ENCODE measurements at places on chromosomes 12 and 14.

- DNase-seq: no peak
These were observed 84.3 kb downstream of the EGLN3 start for GRCh38 chr14:33866425-33867088.

DNA sequence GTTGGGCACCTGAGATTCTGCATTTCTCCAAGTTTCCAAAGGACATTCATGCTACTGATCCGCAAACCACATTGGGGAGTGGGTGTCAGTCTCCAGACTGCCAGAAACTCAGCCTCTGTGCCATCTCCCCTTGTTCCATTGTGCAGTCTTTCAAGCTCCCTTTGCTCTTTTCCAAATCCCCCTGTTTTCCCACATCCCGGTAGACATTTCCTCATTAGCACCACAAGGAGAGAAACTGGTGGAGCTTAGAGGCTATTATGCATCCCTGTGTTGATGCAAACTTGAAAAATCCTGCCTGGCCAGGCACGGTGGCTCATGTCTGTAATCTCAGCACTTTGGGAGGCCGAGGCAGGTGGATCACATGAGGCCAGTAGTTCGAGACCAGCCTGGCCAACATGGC is 10.7 kb downstream of the CCDC63 start:
- no peak for DNase-seq

DNA sequence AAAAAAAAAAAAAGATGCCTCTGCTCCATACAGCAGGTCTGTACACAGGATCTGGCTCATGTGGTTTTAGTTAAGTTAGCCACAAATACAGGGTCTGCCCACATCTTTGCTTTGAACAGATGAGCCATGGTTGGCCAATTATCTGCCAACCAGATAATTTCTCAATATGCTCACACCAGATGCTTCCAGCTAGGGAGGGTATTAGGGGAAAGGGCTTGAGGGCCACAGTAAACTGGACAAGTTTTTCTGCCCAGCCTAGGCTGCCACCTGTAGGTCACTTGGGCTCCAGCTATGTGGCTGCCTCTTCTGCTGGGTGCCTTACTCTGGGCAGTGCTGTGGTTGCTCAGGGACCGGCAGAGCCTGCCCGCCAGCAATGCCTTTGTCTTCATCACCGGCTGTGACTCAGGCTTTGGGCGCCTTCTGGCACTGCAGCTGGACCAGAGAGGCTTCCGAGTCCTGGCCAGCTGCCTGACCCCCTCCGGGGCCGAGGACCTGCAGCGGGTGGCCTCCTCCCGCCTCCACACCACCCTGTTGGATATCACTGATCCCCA is 776 bp downstream of the RDH5 start:
- DNase-seq: no peak

DNA sequence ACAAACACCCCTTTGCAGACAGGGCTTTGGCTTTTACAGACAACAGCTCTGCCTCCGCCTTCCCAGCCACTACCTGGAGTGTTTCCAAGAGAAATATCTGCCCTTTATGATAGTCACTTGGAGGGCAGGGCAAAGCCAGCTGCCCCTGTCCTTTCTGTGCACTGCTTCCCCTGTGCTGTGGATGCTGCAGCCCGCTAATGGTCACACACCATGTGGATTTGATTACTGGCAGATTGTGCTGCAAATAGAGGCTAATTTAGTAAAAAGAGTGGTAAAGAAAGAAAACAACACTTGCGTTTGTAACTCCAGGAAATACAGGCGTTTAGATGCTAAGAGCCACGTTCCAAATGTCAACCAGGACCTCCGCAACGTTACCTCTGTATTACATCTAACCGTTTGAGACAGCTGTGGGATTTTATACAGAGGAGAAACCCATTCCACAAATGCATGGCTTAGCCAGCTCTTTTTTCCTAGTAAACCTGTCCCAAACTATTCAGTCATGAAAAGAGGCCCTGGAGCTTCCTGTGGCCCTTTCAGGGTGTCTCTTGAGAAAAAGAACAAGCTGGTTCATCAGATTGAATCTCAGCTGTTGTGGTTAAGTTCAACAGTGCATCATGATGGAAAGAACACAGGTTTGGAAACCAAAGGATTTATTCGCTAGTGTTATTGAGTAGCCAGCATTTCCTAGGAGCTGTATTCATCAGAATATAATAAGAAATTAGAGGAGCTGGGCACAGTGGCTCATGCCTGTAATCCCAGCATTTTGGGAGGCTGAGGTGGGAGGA is 30.1 kb upstream of the PWP1 start:
- DNase-seq: no peak

GRCh38 chr14:102645746-102646440 is 53.4 kb downstream of the RCOR1 start:
- DNase-seq: no peak

GRCh38 chr14:74965486-74966153 is 10.2 kb upstream of the PGF start:
- no peak for DNase-seq

DNA sequence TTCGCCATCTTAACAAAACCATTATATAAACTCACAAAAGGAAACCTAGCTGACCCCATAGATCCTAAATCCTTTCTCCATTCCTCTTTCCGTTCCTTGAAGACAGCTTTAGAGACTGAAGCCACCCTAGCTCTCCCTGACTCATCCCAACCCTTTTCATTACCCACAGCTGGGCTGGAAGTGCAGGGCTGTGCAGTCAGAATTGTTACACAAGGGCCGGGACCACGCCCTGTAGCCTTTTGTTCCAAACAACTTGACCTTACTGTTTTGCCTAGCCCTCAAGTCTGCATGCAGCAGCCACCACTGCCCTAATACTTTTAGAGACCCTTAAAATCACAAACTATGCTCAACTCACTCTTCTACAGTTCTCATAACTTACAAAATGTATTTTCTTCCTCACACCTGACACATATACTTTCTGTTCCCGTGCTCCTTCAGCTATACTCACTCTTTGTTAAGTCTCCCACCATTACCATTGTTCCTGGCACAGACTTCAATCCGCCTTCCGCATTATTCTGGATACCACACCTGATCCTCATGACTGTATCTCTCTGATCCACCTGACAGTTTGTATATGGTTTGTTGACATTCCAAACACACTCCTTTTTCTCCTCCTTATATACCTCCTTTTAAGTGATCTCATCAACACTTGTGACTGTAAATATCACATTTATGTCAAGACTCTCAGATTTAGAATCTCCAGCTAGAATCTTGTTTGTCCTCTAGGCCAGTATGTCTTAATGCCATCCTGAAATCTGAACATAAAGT is 208.7 kb downstream of the KITLG start:
- DNase-seq: no peak

DNA sequence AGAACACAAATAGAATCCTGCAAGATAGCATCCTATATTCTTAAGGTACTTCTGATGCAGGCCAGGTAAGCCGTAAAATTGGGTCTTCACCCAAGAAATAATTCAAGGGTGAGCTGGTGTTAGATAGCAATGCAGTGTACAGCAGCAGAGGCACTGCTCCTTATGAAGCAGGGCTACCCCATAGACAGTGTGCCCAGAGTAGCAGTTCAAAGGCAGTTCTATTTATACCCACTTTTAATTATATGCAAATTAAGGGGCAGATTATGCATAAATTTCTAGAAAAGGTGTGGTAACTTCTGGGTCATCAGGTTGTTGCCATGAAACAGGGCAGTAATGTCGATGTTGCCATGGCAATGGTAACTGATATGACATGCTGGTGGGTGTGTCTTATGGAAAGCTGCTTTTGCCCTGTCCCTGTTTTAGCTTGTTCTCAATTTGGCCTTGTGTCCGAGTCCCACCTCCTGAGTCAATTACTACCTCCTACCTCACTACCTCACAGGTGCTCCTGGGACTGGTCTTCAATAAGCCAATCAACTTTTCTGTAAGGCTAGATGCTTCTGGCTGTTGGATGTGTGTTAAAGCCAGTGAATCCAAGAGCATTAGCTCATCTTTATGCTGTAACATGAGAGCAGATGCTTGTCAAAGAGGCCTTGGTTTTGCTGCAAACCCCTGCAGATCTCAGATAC is 61.0 kb downstream of the PPM1A start:
- no peak for DNase-seq

- no peak for DNase-seq
These were observed 32.1 kb upstream of the FRMD6 start for GRCh38 chr14:51619561-51619960.

DNA sequence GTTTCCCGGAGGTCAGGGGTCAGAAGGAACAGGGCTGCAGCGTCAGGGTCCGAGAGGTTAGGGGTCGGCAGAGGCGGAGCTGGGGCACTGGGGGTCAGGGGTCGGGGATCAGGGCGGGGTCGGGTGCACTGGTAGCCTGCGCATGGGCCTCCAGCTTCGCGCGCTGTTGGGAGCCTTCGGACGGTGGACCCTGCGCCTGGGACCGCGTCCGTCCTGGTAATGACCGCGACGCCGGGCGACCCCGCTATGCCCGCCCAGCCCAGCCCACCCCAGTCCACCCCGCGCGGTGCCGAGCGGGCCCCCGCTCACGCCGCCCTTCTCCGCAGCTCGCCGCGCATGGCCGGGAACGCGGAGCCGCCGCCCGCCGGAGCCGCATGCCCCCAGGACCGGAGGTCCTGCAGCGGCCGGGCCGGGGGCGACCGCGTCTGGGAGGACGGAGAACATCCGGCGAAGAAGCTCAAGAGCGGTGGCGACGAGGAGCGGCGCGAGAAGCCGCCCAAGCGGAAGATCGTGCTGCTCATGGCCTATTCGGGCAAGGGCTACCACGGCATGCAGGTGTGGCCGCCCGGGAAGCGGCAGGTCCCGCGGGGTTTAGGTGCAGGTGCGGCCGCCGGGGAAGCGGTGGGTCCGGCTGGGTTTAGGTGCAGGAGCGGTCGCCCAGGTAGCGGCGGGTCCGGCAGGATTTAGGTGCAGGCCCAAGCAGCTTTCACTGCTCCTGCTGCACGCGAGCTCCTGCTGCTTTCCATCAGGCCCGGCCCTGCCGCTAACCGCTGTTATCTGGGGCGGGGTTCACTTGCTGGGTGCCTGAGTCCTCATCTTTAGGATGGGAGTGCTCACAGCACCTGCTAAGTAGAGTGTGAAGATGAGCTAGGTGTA is 743 bp downstream of the PUS1 start:
- DNase-seq: peak; percentile 34

- DNase-seq: no peak
These were observed 75.7 kb downstream of the HSD17B6 start for GRCh38 chr12:56838621-56839488.

GRCh38 chr12:92539110-92539749 is 163.6 kb upstream of the PLEKHG7 start:
- DNase-seq: no peak

DNA sequence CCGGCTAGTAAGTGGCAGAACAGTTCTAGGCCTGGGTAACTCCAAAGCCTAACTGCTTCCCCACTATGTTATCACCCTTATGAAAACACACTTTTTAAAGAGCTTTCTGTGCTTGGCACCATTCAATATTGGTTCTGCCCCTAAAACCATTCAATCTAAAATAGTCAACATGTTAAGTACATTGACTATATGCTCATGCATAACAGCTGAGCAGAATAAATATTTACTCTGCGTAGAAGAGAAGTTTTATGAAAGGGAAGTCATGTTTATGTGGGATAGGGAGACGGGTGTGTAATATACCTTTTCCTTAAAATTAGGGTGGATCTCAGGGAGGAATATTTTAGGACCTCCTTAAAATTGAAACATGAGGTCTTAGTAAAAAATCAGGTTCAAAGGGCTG is 80.5 kb downstream of the SAMD4A start:
- no peak for DNase-seq

DNA sequence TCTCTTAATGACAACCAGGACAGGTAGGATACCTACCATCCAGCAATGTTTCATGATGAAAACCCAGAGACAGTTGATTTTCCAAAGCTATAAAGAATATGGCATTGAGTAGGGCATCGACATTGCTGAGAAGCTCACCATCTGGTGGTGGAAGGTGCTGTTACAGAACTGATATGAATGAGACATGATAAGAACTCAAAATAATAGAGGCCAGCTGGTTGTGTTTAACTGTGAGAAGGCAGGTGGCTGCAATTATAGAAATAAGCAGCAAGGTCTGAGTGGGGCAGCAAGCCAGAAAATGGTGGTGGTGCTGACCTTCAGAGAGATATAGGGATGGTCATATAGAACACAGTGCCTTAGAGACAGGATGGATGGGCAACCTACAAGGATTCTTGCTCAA is 449.7 kb downstream of the BTG1 start:
- DNase-seq: no peak

- no peak for DNase-seq
These were observed 158.5 kb downstream of the ZFP36L1 start for GRCh38 chr14:68634332-68634731.

DNA sequence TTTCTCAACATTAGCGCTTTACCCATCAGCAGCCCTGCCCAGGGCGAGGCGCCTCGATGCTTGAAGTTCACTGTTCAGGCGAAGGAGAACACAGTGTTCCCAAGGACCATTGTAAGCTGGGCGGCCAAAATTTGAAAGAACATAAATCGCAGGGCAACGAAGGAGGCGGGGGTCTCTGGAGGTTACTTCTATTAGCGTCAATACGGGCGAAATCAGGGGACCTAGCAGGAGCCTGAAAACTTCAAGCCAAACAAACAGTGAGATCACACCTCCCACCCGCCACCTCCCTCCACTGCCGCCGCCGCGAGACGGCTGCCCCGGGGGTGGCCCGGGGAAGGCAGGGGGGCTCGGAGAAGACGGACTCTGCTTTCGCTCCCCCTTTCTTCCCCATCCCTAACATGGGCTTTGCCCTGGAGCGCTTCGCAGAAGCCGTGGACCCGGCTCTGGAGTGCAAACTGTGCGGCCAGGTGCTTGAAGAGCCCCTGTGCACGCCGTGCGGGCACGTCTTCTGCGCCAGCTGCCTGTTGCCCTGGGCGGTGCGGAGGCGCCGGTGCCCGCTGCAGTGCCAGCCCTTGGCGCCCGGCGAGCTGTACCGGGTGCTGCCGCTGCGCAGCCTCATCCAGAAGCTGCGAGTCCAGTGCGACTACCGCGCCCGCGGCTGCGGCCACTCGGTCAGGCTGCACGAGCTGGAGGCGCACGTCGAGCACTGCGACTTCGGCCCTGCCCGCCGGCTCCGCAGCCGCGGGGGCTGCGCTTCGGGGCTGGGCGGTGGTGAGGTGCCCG is at the start of gene PDZRN4:
TSS of gene PDZRN4 (plus strand) at position 263 of the 783 bp plus-strand sequence.
- no peak for DNase-seq

- peak; percentile 7 for DNase-seq
These were observed 490 bp downstream of the SOS2 start for GRCh38 chr14:50230701-50231474.

DNA sequence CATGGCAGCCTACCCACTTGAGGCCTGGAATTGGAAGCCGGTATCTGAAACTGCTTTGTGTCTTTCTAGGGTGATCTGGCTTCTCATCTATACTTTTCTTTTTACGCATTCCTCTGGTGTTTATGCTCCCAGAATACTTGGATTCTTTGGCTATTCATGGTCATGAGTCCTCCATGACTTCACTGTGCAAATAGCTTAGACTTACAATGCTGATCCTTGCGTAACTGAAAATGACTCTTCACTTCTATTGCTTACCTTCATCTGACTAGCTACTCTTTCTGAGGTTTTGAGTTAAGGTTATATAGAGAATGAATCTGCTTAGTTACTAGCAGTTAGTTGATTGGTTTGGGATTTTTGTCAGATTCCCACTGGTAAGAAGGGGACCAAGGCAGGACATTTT is 121.7 kb upstream of the NOVA1 start:
- no peak for DNase-seq

- DNase-seq: no peak
These were observed 95.7 kb upstream of the SOX5 start for GRCh38 chr12:24044941-24045703.
